Cerebellar nuclear complex (tissue), 1 donor: ENCODE measurements at places on chromosomes 3 and 15.

- DNase-seq: no peak
Observed at GRCh38 chr3:12445523-12446240, 38.6 kb upstream of the TSEN2 start.

- no peak for DNase-seq
Observed at GRCh38 chr3:175397372-175397771, 538.2 kb downstream of the NAALADL2 start.

GRCh38 chr3:60448696-60449095 lies 802.6 kb downstream of the FHIT start:
- DNase-seq: no peak

DNA sequence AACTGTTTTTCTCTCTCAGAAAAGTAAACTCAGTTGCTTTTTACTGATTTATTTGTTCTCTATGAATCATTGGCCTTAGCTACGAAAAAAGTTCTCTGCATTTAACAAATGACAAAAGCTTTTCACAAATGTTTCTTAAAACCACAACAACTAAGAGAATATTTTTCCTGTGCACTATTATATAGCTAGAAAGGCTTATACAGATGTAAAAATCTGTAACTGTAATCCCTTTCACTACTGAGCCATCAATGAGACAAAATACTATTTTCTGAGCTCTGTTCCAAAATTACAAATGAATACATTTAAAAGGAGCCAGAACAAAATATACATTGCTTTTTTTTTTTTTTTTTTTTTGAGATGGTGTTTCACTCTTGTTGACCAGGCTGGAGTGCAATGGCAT lies 45.6 kb upstream of the PYGO1 start:
- DNase-seq: no peak

DNA sequence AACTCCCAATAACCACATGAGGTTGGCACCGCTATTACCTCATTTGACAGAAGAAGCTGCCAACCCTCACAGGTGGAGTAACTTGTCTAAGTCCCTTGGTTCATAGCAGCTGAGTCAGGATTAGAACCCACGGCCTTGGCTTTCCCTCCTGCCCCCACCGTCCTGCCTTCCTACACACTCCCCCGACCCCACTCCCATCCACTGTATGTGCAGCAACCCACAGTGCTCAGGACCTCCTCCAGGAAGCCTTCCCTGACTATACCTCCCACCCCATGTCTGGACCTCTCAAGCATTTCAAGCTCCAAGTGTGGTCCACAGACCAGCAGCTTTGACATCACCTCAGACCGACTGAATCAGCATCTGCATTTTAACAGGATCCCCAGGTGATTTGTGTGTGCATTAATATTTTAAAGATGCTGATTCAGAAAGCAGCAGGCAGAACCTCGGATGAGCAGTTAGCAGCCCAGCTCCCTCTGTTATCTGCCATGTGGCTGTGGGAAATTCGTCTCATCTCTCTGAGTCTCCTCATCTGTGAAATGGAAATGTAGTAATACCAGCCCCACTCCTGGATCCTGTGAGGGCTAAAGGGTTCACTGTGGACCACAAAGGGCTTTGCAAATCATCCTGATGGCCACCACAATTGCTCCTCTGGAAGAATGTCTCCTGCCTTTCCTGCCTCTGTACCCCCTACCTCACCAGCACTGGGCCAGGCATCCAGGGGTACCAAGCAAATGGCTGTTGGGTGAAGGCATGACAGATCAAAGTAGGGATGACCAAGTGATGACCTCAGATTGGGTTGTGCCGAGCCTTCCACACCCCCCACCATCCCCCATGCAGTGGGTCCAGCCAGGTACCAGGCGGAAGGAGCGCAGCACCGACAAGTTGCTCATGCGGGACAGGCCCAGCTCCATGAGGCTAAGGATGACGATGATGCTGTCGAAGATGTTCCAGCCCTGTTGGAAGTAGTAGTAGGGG lies 62.7 kb downstream of the SCN5A start:
- no peak for DNase-seq

GRCh38 chr3:43874290-43874689 lies 183.6 kb downstream of the ABHD5 start:
- no peak for DNase-seq

- no peak for DNase-seq
Observed at GRCh38 chr3:70833239-70833960, 521.0 kb upstream of the MDFIC2 start.

- no peak for DNase-seq
Observed at GRCh38 chr15:92906563-92907081, 6.5 kb downstream of the CHD2 start.

- peak; percentile 9 for DNase-seq
Observed at GRCh38 chr3:129505341-129505740, 23.1 kb upstream of the RHO start.

DNA sequence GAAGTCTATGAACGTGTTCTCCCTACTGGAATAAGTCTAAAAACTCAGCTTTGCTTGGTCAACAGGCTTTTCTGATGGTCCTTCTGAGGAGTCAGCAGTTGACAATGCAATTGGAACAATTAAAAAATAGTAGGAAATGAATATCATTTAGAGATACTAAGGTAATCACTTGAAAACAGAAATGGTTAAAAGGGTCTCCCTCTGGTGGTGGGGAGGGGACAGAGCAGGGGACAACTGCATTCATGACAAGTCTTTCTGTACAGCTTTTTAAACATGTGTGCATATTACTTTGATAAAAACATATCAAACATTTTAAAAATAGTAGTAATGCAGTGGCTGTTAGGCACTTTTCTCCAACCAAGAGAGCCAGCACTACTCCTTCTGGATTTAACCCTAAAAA lies 119.9 kb upstream of the FHIT start:
- DNase-seq: no peak

- no peak for DNase-seq
Observed at GRCh38 chr15:58525991-58526421, 94.2 kb downstream of the LIPC start.

DNA sequence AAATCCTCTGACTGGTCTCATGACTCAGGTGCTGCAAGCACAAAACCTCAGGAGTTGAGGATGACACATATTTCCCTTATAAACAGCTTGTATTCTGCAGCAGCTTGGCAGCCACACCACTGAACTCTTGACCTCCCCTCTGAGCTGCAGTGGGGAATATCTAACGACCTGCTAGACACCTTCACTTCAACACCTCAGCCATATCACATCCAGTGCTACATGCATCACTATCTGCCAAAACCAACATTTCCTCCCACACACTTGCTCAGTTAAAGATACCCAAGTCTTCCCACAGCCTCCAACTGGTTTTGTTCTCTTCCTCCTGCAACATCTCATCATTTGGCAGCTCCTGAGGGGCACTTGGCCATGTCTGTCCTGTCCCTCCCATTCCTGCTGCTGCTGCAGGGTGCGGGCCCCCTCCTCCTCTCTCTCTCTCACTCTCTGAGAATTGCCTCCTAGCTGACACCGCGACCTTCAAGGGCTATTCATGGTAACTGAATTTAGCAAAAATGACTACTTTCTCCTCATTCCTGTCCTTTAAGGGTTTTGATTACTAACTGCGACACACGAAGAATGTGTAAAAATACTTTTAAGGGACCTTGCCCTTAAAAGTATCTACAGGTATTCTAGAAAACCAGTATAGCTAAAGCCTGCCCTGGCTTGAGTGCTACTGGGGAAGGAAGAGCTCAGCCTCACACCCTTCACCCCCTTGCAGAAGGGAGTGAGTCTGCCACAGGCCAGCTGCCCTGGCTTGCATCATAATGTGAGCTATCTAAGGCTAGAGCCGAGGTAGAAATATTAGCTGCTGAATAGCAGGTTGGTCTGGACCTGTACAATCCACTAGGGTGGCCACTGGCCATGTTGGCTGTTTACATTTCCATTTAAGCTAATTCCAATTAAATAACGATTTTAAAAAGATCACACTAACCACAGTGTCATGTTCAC lies 5.0 kb upstream of the CCR9 start:
- DNase-seq: no peak

DNA sequence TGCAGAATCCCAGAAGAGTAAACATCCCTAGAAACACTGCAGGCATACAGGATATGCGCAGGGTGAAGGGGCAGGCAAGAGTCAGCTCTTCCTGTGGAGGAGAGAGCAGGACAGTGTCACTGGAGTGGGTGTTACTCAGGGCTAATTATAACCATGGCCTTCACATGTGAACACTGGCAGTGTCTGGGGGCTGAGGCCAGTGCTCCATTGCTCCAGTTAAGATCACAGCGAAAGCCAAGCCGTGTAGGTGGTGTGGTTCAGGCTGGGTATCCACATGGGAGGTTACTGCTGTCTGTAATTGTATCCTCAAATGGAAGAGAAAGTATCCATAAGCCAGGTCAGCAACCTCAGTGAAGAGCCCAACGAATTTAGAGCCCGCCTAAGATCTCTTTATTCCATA lies 84.6 kb downstream of the MESD start:
- no peak for DNase-seq

DNA sequence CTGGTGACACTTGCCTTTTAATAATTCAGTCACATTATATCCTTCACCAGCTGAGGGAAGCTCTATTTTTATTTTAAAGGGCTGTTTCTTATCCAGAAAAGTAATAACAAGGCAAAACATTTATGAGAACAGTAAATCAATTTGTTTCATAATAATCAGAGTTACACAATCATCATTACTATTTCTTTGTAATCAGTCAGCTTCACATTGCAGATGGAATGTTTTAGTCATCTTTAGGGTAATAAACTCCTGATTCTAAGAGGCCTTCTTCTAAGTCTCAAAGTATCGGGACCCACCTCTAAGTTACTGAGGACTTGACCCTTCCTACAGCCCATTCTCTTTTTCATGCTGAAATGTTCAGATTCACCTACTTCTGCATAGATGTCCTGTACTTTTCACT lies 298.3 kb upstream of the TGFBR2 start:
- no peak for DNase-seq

DNA sequence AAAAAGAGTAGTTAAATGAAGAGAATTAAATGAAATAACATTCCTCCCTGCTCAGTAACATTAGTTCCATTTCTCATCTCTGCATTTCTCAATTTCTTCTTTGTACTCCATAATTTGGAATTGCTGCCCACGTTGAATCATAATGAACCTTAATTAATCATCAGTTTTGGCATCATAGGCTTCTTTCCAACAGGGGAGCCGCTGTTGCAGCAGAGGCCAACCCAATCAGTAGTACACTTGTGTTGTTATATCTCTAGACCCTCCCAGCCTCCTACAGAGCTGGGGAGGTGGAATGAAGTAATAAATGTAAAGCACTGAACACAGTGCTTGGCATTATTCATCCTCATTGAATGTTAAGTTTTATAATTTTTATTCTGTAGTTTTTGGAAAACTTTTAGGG lies 240.7 kb downstream of the CHST2 start:
- DNase-seq: no peak

DNA sequence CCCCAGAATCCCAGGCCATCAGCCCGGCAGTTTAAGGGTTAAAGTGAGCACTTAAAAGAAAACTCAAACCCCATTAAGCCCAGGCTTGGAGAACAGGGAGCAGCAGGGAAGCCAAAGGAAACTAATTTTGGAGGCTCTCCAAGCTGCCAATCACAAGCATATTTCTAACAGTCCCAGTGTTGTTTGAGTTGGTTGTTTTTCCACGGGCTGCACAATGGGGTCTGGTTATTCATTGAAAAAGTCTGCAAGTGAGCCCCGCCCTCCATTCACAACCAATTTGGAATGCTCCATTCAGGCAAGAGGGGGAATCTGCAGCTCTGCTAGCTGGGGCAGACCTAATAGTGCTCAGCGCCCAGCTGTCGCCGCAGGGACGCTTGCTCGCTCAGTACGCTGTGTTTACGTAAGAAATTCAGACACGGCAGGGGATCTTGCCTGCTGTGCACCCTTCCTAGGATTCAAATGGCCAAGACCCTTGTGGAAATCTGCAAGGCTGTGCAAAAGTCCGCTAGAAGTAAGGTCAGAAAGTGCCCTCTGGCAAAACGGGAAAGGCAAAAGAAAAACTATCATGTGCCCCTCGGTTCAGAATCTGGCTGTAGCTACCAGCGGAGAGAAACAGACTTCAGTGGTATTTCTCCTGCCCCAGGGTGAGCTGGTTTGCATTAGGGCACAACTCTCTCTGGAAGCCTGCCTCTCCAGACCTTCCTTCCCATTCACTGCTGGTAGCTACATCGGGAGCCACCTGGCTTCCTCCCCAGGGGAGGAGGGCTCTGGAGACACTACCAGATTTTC lies 11.0 kb downstream of the ETV5 start:
- no peak for DNase-seq

DNA sequence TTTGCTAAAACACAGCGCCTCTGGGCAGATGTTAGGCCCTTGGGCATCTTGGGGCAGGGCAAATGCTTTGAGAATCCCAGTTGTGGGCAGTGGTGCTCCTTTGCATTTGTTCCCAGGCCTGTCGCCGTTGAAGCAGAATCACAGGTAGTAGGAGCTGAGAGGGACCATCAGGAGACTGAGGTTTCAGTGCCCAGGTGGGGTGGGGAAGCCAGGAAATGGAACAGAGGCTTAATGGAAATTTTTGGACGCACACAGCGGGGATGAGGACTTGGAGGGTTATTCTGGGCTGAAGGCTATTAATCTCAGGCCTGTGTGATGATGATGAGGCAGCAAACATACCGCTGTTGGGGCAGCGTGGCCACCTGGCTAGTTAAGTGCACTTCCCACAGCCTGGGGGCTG lies 99.5 kb downstream of the SV2B start:
- DNase-seq: peak; percentile 63

DNA sequence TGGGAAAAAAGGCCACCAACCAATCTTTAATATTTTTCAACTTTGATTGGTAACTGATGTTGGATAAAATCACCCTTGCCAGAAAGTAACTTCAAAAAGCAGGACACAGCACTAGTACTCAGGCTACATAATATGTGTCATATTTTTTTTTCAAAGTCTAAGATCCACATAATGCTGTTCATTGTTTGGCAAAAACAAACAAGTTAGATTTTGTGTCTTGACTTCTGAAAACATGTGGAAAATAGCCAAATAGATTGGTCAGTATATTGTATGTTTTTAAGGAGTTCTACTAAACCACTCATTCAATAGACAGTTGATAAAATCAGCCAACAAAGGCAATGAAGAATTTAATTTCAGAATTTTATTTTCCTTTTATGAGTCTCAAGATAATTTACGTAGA lies 111.7 kb upstream of the CCDC54 start:
- no peak for DNase-seq

DNA sequence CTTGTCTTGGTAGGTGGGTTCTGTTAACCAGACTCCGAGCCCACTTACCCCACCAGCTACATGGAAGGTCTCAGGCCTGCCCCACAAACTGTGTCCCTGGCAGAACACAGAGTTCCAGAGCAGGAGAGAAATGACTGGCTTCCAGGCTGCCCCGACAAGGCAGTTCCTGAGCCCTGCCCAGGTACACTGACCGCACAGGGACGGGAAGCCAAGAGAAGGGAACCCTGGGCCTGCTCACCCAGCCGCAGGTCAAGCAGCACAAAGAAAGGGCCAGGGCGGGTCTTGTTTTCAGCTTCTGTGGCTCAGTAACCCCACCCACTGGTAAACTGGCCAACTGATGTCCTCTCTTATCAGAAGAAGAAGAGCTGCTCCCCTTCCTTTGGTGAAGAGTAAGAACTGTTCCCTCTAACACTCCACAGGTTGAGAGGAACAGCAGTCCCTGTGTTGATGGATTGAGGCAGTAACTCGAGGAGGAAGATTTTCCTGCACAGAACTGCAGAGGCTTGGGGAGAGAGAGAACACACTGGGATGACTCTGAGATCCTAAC lies 68.4 kb downstream of the CRTC3 start:
- DNase-seq: no peak

- DNase-seq: no peak
Observed at GRCh38 chr3:7075117-7075516, 214.2 kb downstream of the GRM7 start.
